ENCODE measurements at places on chromosomes 12 and 14.

- no peak for DNase-seq
Measured at GRCh38 chr12:56851462-56851861, 82.7 kb downstream of the SDR9C7 start.

GRCh38 chr14:34554540-34555250, 15.2 kb upstream of the EAPP start:
- no peak for DNase-seq

GRCh38 chr12:106359646-106360399, 2.3 kb downstream of the POLR3B start:
- no peak for DNase-seq

- DNase-seq: no peak
Measured at GRCh38 chr14:64704143-64704742, at the start of gene PLEKHG3. TSS of gene PLEKHG3 (plus strand) at chr14:64704424. CDS start at chr14:64727632, 23,208 bp downstream.
